GF-D8 (cell line): ENCODE measurements at places on chromosomes 16 and 17.

- DNase-seq, result no peak
These were observed 4.0 kb downstream of the ZNF785 start for GRCh38 chr16:30581457-30581856.

DNA sequence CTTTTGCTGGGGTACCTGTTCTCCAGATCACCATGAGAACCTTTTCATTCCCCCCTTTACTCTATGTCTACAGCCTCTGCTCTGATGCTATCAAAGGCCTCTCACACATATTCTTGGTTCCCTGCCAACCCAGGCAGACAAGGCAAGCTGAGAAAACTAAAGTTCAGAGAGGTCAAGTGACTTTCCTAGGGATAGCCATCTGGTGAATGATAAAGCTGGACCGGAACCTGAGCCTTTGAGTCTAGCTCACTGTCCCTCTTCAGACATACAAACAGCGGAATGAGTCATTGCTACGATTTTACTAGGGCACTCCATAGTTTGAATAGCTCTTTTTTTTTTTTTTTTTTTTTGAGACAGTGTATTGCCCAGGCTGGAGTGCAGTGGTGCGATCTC is 73.3 kb downstream of the XYLT1 start:
- no peak for DNase-seq

- no peak for DNase-seq
These were observed 7.3 kb upstream of the FOXN1 start for GRCh38 chr17:28498652-28499363.

DNA sequence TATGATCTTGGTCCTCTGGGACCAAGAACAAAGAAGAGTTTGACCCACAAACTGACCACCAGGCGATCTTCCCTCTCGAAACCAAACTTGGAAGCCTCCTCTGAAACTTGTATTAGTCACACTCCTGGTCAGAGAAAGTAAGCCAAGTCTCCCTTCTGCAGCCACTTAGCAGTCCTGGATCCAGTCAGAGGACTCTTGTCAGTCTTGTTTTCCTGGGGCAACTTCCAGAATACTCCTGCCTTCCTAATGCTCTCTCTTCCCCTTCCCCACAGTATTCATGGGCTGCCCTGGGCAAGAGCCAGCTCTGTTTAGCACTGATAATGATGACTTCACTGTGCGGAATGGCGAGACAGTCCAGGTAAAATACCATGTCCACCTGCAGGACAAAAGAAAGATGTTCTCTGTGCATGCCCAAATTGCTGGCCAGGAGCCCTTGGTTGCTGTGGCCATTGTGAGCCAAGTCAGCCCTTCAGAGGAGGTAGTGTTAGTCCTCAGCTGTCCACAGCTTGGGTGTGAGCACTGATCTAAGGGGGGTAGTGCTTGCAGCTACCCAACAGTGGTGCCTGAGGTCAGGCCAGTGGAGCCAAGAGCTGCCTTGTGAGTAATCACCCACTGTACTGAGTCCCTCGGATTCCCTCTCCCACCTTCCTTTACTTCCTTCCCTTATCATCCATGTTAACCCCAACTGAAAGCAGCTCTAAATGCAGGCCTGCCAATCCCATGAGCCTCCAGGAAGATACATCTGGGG is 31.2 kb downstream of the CDH3 start:
- no peak for DNase-seq

DNA sequence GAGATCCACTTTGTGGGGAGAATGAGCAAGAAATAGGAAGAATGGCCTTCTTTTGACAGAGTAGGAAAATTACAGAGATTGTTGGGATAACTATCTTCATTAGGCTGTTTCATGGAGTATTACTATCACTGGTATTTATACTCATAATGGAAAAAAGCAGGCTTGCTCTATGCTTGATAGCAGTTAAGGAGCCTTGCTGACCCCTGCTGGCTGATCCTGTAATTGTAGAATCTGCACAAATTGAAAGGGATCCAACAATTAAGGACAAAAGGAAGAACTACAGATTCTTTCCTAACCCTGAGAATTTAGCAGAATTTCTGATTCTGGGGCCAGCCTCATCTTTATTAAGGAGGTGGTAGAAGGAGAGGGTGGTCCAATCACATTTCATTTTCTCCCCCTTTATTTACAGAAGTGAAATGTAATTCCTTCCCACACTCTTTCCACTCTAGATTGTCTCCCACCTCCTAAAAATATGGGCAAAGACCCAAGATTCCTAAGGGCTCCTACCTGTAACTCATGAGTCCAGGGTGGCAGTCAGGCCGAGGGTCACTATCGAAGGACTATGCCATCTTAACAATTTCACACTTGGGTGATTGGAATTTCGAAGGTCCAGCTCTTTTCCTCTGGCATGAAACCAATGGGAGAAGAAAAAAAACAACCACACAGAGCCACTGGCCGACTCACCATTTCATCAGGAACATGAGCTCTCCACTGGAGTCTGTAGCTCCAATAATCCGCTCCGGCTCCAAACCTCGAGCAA is 26.3 kb downstream of the NFE2L1 start:
- DNase-seq, result peak; percentile 32

GRCh38 chr17:17198281-17198680 is 7.9 kb downstream of the PLD6 start:
- no peak for DNase-seq

GRCh38 chr17:62717589-62717855 is 90.1 kb downstream of the MRC2 start:
- no peak for DNase-seq

- no peak for DNase-seq
These were observed 40.8 kb downstream of the CYB5B start for GRCh38 chr16:69465083-69465721.

DNA sequence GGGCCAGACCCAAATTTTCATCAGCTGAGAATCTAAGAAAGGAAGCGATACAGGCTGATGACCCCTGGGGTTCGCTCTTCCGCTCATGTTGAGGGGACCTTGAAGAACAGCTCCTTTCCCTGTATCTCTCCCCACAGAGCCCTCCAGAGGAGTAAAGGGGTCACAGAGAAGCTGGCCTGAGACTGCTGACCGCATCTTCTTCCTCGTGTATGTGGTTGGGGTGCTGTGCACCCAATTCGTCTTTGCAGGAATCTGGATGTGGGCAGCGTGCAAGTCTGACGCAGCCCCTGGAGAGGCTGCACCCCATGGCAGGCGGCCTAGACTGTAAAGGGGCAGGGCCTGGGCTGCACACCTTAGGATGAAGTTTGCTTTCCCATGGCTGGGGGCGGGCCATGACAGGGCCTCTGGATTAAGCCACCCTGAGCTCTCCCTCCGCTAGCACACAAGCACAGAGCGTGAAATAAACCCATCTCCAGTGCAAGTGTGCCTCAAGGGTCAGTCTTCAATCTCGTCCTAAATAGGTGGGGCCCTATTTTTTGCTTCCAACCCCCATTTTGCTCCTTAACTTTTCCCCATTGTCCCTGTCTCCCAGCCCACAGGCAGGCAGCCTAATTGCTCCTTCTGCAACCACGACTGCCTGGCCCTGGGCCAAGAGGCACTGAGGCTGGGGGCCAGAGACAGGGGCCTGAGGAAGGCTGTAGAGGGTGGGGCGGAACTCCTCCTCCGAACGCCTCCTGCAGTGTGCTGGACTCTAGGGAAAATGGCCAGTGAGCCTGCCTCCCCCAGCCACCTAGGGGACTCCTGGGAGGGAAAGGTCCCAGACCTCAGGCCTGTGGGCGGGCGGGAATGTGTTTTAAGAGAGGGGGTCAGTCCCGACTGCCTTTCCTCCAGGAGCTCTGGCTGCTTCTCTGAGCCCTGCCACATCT is 3.6 kb downstream of the ZACN start:
- DNase-seq, result no peak

DNA sequence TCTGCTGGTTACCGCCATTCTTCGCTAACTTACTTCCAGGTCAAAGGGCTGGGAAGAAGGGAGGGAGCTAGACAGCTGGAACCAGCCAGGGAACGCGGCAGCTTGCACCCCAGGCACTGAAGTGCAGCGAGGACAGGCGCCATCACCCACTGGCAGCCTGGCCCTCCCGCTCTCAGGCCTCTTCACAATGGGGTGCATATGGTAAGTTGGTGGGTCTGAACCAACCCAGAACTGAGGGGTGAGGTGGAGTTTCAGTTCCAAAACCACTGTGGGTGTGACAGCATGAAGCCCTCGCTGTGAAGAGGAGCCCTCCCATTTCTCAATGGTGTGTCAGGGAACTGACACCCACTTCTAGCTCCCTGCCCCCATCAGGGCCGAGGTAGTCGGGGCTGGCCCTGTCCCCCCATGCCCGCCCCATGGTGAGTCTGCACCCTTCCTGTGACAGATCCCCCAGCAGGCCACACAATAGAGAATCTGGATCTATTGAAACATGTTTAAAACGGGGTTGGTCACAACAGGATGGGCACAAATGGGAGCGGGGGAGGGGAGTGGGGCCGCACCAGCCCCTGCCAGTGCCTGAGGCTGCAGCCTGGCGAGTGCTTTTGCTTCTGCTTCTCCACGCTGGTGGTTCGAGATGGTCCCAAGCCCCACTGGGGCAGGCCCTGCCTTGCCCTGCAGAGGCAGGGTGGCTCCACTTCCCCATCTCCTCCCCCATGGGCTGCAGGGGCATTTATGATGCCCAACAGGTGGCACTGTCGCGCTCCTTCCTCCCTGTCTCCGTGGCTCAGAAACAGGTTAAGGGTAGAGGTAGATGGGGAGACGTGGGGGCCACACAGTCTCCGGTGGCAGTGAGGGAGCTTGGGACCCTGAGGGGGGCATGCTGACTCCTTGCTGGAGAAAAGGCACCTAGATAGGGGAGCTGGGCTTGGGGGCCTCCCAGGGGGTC is 2.3 kb downstream of the LIMD2 start:
- DNase-seq, result peak; percentile 38

GRCh38 chr16:87845213-87845612 is 24.1 kb downstream of the SLC7A5 start:
- DNase-seq, result no peak

DNA sequence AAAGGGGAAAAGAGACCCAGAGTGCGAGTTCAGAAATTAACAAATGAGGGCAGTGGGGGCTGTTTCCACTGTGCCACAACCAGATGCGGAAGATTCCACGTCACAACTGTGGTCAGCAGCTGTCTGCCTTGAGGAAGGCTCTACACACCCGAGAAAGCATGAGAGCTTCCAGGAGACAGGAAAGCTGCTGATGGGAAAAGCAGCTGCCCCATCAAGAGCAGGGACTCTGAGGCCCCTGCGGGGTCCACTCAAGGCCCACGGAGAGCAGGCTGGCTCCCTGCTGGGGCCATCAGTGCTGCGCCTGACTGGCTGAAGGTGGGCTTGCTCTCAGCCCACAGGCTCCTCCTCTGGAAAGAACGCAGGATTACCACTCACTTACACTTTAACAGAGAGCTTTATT is 14.8 kb upstream of the TRAP1 start:
- no peak for DNase-seq

- DNase-seq, result no peak
These were observed 2.2 kb downstream of the KDM8 start for GRCh38 chr16:27205423-27206065.

DNA sequence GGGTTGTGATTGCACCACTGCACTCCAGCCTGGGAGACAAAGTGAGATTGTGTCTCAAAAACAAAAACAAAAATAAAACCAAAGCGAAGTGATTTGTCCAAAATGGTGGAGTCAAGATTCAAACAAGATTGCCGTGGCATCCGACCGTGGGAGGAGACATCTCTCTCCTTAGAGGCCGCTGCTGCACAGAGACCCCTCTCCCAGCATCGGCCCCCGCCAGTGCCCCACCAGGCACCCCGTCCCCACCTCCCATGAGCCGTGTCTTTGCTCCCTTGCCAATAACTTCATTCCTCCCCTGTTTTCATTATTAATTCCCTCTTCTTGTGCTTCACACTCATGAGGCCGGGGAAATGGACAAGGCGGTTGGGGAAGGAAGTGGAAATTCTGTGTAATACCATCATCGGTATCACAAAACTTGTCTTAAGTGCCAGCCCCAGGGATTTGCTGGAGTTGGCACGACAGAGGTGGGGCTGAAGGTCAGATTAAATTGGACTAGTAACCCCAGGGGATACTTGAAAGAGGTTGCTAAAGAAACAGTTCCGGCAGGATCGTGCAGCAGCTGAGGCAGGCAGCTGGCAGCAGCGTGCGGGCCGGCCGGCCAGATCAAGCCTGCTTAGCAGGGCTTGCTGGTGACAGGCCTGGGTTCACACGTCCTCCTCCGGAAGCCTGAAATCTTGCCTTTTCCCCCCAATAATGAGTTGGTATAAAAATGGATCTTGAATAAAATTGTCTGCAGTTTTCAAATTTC is 66.8 kb downstream of the RTN4RL1 start:
- DNase-seq, result peak; percentile 42

DNA sequence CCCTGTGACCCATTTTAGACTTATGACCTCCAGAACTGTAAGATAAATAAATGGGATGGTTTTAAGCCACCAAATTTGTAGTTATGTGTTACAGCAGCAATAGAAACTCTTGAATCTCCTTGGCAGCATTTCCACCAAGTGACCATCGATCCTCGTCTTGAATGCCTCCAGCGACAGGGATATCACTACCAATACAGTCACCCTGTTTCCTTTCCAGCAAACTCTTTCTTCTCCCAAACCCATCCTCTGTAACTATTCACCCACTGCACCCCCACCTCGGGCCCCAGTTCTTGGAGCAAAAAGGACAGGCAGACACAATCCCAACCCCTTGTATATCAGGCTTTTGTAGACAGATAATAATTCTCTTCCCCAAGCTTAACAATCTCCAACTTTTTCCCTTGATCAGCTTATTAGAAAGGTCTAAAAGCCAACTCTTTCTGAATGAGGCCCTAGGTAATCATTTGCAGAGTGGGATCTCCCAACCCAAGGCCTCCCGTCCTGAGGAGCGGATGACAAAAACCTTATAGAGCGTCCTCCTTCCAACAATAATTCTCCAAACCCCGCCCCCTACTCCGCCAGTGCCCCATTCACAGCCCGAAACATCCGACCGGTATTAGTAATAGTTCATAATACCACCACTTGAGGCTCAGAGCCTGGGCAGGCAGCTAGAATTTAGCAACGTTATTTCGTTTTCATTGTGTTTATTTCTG is 14.7 kb upstream of the PLLP start:
- DNase-seq, result peak; percentile 53
